ENCODE measurements at places on chromosomes 5 and 9.

DNA sequence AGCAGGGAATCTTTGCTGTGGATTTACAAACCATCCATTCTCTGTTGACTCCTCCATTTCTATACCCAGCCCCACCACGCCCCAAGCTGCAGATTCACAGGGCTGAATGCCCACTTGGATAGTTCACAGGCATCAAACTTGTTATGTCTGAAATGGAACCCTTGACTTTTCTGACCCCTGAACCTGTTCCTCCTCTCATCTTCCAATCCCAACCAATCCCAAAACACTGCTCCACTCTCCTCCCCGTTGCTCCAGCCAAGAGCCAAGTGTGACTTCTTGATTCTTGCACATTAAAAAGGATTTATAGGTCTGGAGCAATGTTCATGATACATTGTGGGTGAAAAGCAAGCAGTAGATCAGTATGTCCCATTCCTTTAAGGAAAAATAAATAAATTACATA lies 145.6 kb downstream of the DAB2IP start:
- no peak for DNase-seq

- DNase-seq = no peak
Measured at GRCh38 chr5:163562071-163562470, 56.7 kb downstream of the MAT2B start.

GRCh38 chr9:83304686-83305085 lies 233.5 kb downstream of the FRMD3 start:
- peak; percentile 22 for DNase-seq

DNA sequence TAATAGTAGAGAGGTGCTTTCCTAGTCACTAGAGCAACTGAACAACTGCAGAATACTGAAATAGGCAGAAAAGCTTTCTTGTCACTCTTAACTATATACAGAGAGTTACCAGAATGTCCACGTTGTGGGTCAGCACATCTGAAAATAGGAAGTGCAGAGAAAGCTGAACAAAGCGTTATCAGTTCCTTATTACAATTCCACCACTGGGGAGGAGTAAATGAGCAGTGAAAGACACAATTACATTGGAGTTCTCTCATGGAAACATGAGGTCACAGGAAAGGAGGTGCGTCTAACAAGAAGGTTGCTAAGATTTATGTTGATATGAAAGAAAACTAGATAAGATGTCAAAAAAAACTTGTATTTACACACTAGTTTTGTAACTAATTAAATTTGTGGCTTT lies 461.9 kb upstream of the COX7C start:
- DNase-seq = no peak

DNA sequence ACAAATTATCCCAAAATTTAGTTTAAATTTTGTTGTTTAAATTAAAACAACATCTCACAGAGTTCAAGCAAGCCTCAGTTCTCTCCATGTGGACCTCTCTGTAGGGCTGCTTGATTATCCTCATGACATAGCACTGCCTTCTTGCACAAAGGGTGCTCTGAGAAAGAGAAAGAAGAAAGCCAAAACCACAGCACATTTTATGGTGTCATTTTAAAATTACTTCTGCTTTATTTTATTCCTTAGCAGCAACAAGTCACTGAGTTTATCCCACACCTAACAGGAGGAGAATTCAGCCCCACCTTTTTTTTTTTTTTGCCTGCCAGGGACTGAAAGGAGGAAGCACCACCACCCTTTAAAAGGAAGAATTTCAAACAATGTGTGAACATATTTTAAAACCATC lies 12.8 kb upstream of the KCNV2 start:
- no peak for DNase-seq

DNA sequence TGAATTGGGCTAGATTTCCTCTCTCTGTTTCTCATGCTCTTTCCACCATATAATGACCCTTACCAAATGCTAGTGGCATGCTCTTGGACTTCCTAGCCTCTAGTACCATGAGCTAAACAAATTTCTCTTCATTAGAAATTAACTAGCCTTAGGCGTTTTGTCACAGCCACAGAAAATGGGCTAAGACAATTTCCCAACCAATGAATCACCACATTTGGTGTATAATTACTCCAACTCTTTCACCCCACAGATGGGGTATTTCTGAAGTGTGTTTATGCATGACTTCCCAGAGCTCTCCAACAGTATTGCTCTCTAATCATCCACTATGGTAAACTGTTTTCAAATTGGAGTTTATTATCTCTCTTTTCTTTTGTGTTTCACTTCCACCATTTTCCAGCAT lies 1041.1 kb upstream of the COX7C start:
- no peak for DNase-seq

DNA sequence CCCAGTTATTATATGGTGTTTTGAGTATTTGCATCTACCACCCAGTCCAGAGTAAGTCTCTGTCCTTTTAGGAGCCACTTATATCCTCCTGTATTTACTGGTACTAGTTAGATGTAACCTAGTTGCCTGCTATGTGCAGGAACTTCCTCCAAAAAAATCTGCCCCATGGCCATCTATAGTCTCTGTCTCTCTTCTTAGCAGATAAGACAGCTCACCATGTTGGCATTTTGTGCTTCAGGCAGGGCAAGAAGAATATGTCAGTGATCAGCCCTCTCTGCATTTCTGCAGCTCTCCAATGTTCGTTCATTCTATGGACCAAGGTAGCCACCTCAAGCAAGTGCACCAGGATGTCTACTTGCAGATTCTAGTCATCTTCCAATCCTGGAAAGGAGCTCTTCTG lies 446.5 kb downstream of the TLE1 start:
- DNase-seq = no peak

GRCh38 chr9:15505921-15506320 lies 4.8 kb downstream of the PSIP1 start:
- no peak for DNase-seq

DNA sequence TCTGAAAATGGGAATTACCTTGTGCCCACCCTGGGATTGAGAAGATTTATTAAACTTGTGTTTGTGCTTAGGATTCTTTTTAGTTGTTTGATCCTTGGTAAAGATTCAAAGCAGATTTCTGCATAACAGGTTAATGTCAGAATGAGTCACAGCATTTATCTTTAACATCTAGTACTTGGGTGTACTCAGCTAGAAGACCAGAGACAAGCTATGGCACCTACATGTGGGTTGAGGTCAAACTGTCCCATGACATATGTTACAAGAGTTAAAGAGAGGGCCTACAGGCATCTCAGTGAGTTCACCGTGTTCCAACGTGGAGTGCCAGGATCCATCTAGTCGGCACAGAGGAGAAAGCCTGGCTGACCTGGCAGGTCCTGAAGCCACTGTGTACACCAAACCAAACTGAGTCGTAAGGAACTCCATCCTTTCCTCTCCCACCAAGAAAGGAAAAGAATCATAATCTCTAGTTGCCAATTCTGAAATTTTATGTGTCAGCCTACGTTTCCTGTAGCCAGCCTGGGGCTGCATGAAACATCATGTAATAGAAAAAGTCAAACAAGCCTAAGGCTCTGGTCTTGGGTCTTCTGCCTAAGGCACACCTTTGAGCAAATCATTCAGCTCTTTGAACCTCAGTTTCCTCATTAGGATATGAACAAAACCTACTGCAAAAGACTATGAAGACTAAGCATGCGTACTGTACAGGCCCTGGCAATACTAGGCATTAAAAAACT lies 73.7 kb downstream of the RCL1 start:
- no peak for DNase-seq

DNA sequence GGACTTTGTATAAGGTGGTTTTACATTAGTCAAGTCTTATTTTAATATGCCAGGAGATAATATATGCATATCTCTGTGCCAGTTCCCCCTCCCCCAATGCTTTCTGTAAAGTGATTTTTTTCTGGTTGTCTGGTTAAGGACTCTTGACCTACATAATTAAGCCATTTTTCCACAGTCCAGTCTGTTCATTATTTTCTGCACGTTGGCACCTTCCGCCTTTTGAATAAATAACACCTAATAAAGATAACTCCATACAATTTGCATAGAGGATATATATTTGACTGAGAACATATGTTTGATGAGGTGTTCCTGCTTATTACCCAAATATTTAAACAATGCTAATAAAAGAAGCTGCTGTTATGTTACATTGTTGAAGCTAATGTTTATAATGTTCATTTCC lies 320.9 kb downstream of the DMAC1 start:
- DNase-seq = no peak

GRCh38 chr5:71782771-71783770 lies 64.0 kb downstream of the CARTPT start:
- DNase-seq = peak; percentile 72

GRCh38 chr9:29322240-29322639 lies 1749.0 kb upstream of the C9orf72 start:
- DNase-seq = no peak

DNA sequence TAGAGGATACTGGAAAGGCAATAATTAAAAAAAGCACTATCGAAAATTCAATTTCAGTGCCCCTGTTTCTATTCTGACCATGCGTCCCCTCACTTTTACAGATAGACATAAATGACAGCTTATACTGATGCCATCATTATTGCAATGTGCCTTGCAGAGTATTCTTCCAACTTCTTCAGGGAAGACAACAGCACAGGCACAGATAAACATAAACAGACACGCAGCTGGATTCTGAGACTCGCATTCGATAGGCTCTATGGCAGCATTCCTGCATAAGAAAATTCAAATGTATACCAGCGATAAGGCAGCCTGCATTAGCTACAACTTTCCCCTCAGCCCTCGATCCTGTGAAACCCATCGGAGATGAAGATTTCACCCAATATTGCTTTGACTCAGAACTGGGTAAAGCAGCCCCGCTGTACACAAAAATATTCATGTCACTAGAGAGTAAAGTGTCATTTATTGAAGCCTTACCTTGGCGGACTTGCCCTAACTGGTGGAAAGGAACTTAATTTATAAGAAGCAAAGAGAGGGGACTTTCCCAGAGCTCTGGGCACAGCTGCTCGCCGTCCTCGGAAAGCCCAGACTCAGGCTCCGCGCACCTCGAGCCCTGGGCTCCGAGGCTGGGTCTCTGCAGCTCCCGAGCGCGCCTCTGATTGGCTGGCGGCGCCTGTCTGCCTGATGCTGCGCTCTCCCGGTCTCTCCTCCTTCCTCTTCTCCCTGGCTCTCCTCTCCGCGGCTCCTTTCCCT lies at the start of gene CDH18:
CDH18 (minus strand) TSS at position 589 of the 750 bp plus-strand sequence. CDS start 149,214 bp downstream, outside the sequence.
- peak; percentile 37 for DNase-seq

- no peak for DNase-seq
Measured at GRCh38 chr9:14062586-14063221, 251.2 kb downstream of the NFIB start.

Measured in right kidney (tissue), 9 donors.